Right ventricle myocardium superior (tissue), 1 donor: ENCODE measurements at places on chromosomes 6 and 20.

DNA sequence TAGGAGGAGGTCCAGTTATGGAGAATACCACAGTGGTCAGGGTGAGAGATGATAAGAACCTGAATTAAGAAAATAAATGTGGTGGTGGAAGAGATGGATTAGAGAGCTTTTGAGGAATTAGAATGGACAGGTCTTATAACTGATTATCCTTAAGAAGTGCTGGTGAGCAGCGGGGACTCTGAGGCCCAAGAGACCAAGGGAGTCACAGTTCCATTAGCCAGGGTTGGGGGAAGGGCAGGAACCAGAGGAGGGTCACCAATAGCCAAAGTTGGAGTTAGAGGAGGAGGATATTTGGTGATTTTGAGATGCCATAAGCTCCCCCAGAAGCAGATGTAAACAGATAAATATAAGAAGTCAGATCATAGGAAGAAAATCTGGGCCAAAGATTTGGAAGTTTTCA, 87.1 kb upstream of the PAK5 start:
- no peak for DNase-seq

DNA sequence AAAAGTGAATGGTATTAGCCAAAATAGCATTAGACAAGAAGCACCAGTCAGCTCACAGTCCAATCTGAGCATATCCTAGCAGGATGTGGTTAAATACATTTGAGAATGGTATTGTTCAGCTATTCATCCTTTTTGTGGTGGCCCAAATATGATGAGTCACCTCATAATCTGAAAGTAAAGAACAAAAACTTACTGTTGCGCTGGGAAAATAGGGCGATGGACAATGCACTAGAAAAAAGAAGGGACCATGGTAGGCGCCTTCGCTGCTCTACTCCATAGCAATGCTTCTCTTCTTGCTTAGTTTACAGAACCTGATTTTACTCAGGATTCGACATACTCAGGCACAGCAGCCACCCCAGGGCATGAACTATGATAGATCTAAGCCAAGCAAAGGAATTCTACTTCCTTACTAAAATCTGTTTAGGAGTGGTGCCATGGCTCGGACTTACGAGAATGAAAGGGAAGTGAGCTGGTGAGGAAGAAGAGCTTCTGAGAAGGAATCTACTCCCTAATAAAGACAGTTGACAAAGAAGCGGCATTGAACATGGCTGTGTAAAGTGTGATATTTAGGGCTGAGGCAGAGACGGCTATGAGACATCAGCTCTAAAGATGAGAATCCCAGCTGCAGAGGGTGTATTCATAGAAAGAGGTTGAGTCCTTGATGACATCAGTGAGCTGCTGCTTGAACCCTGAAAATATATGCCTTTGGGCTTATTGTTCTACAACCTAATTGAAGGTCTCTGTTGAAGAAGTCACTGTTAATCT, 16.6 kb upstream of the FBXO9 start:
- no peak for DNase-seq

DNA sequence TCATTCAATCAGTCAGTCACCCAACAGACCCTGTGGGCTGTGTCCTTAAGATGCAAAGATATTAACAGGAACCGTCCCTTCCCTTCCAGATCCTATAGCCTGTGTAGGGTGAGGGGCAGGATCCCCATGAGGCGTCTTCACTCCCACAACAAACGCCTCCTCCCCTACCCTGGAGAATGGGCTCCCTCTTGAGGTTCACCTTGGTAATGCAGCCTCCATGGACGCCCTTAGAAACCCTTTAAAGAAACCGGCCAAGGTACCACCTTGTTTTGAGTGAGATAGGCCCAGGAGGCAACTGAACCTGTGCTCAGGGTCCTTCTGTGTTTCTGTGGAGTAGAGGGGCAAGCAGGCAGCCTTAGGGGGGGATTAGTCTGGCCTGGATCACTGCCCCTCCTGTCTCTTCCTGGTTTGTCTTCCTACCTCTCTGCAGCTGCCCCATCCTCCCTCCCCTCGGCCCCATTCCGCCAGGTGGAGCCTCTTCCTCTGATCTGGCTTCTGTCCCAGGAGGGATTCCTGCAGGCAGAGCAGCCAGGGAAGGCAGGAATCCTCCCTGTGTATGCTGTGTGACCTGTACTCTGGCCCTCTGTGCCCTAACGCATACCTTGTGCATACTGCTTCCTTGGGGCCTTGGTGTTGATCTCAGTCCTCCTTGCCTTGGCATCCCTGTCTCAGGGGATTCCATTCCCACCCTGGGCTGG, 6.6 kb upstream of the GUCA1A start:
- DNase-seq: peak; percentile 50

DNA sequence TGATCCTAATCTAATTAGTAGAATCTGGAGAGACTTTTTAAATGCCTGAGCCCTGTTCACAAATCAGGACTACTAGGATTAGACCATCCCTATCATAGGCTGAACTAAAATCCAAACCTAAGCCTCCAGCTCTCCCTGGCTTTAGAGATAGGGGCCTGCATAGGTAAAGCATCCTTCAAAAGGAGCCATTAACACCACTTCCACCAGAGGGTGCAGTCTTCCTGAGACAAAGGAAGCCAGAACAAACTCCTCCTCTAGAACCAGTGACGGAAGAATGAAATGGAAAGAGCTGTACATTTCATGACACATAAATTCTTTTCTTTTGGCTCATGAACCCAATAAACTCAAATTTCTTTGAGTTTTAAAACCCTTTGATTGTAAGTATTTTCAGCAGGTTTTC, 291.2 kb upstream of the ADGRB3 start:
- DNase-seq: no peak

DNA sequence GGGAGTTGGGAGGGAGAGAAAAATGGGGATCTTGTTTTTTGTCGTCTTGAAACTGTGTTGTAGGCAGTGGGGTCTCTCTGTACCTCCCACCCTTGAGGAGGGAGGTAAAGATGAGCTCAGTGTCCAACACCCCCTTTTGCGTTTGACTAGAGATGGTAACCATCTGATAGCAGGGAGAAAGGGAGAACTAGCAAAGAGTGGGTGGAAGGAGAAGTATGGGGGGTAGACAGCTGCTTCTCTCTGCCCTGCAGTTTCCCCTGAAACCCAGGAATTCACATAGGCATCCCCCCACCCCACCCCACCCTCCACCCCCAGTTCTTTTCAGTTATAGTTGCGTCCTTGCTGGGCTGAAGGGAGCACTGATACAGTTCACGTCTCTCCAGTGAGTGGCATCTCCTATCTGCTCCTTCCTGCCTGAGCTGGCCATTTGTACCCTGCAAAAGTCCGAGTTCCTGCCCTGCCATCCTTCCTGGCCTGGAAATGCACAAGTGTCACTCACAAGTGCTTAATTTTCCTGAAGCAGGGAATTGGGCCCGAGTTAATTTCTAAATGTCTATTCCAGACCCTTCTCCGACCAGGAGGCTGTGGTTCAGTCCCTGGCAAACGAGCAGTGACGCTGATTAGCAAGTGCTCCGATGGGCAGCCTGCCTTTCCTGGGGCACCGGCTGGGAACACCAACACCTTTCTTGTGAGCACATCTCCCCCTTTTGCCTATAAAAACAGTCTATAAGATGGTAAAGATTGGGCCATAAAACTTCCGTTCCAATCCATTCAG, 1.5 kb downstream of the SIRPA start:
- peak; percentile 35 for DNase-seq
